Right forelimb (tissue), 1 donor: ENCODE measurements at places on chromosomes 4 and X.

GRCh38 chr4:153922148-153922547 is 133.3 kb upstream of the SFRP2 start:
- DNase-seq: no peak

- no peak for DNase-seq
These were observed 1583.1 kb upstream of the PCDH10 start for GRCh38 chr4:131566026-131566425.

- DNase-seq: no peak
These were observed 13.8 kb upstream of the PGM2 start for GRCh38 chr4:37812713-37813112.

DNA sequence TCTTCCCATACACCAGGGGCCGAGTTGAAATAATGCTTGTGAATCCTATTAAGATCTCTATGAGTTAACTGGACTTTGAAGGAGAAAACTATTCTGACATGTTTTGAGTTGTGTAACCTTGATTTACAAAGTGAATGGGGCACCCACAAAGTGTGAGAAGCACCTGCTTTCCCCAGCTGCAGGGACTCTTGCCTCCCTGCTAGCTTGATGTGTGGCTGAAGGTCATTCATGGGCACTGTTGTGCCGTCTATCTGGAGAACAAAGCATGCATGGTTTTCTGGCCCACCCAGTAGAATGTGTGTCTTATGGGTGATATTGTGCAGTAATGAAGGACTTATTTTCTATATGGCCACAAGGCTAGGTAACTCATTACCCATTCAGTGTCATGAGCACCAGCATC is 53.1 kb downstream of the TSPAN7 start:
- no peak for DNase-seq

DNA sequence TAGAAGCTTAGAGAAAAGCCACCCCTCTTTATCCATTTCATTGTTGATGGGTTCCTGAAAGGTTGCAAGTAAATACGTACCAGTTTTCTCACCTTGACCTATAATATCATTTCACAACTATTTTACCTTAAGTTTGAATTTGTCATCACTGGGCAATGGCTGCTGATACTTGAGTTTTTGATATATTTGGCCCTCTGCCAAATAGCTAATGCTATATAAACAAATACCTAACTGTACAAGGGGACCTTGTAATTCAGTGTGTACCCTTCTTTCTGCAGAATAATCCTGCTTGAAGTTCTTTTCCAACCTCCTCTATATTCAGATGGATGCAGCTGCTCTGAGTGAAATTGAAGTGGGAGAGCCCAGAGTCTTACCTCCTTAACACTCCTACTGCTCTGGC is 19.0 kb upstream of the GLUD2 start:
- DNase-seq: no peak

- no peak for DNase-seq
These were observed 192.2 kb downstream of the KCTD8 start for GRCh38 chr4:44256414-44256813.

- DNase-seq: no peak
These were observed 220.2 kb upstream of the UGT8 start for GRCh38 chr4:114378305-114378903.

GRCh38 chr4:110977554-110977953 is 354.7 kb upstream of the PITX2 start:
- DNase-seq: no peak

DNA sequence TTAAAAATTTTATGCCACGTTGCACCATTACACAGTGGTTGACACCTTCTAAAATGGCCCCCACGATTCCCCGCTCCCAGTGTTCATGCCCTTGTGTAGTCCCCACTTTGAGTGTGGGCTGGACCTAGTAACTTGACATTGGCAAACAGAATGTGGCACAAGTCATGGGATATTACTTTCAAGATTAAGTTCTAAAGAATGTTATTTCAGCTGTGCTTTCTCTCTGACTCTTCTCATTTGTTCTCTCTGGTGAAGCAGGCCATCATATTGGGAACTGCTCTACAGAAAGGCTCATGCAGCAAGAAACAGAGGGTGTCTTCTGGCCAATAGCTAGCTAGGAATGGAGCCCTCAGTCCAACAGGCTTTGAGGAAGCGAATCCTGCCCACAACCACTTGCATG is 67.1 kb downstream of the ATXN3L start:
- DNase-seq: no peak

- no peak for DNase-seq
These were observed 75.7 kb downstream of the HAUS3 start for GRCh38 chr4:2166253-2166652.

- no peak for DNase-seq
These were observed 30.5 kb downstream of the NELFA start for GRCh38 chr4:1978226-1978625.

DNA sequence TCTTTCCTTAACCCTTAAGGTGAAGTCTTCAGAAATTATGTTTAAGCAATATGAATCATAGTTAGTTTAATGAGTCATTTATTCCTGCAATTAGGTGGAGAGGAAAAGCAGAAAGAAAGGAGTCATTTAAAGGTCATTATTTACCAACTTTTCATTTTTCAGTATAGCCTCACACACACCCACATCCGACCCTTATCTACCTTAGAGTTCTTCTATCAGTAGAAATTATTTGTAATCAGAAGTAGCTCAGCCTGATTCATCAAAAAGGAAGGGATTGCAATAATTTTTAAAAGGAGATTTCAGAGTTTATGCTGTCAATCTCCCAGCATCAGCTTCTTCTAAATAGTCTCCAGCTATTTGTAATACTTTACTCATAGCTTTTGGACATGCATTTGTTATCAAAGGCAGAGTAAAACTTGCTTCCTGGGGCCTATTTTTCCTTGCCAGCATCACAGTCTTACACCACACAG is 5.9 kb downstream of the ANXA10 start:
- no peak for DNase-seq

- DNase-seq: no peak
These were observed 133.2 kb downstream of the ENOX2 start for GRCh38 chrX:130769835-130770234.

DNA sequence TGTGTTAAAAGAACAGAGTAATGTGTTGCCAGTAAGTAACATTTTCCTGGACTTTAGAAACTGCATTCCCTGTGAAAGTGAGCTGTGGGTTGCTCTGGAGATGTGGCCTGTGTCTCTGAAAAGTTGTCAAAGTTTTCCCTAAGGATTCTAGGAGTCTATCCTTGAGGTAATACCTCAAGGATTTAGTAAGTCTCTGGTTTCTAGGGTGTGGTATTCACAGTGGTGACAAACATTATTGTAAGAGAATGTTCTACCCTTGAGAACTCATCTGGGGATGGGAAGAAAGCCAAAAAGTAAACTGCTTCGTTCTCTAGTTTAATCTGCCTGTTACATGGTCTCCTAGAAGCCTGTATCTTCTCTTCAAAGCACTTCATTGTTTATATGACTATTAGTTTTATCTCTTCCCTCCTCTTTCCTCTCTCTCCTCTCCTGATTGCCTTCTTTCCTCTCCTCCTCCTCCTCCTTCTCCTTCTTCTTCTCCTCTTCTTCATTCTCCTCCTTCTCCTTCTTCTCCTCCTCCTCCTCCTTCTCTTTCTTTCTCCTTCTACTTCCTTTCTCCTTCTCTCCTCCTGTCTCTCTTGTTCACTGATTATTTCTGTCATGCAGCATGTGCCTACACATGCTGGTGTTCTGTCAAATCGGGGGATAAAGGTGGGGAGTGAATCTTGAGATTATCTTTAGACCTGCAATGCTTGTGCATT is 321.3 kb downstream of the PTTG2 start:
- no peak for DNase-seq

GRCh38 chrX:155886409-155886808 is 5.3 kb downstream of the VAMP7 start:
- DNase-seq: no peak

GRCh38 chr4:85127653-85128052 is 161.2 kb upstream of the WDFY3 start:
- DNase-seq: no peak

GRCh38 chrX:103535206-103535605 is 15.9 kb upstream of the RAB40A start:
- no peak for DNase-seq

- no peak for DNase-seq
These were observed 223.4 kb downstream of the FAM47B start for GRCh38 chrX:35166023-35166422.

GRCh38 chr4:66849596-66849995 is 695.7 kb downstream of the CENPC start:
- no peak for DNase-seq

- no peak for DNase-seq
These were observed 7.0 kb upstream of the DSPP start for GRCh38 chr4:87601361-87601760.

DNA sequence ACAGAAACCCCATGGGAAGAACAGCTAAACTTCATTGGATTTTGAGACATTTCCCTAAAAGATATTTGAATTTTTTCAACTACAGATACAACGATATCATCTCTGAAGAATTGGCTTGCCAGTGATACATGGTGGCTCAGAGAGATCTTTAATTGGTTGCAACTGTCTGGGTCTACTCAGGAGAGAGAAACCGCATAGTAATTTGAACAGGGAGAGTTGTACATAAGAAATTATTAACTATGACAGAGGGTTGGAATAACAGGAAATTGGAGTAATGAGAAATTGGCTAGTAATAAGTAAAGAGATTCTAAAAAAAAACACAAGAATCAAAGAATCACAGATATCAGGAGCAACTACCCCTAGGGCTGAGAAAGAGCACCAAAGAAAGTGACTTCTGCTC is 118.4 kb downstream of the KLHL13 start:
- DNase-seq: no peak

DNA sequence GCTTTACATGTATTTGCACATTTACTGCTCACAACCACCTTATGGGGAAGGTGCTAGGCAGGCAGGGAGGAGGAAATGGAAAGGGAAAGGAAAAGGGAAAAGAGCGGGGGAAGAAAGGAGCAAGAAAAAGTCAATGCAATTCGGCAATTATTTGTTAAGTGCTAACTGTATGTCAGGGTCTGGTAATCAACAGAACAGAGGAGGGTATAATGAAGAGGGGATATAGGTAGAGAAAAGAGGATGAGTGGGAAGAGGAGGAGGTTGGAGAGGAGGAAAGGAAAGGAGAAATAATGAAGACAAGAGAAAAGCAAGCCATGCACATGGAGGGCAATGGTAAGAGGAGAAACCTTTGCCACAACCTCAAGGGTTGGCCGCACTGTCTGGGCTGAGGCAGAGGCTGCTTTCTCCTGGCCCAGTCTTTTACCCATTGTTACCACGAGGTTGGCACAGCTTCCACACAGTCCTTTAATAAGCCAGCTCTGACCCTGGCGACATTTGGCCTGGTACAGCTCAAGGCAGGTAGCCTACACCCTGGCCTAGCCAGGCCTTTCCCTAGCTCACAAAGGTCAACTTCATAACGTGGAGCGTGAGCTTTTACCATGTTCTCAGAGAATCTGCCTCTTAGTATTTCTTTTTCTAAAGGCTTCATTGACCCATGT is 836 bp downstream of the BTK start:
- no peak for DNase-seq

DNA sequence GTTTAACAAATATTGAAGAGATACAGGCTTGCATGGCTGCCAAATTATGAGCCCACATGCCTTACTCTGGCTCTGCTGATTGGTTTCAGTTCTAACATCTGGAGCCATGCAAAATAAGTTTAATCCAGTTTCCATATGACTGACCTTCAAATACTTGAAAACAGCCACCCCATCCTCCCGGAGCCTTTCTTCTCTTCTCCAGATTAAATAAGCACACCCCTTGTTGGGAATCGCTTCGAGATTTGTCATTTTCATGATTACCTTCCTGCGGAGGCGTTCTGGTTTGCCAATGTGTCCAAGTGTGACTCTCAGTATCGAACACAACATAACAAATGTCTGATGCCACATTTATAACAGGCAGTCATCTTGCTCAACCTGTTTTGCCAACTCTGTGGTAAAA is 101.6 kb upstream of the JADE1 start:
- no peak for DNase-seq

DNA sequence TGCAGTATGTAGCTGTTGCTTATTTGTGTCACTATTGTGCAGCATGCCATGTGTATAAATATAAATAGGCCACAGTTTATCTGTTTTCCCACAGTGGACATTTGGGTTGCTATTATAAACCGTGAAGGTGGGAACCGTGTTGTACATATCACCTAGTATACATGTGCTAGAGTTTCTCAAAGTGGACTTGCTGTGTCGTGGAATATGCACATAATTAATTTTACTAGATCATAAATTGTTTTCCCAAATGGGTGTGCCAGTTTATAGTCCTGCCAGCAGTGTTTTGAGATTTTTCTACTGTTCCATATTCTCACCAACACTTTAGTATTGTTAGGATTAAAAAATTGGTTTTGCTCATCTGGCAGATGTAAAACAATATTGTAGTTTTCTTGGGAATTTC is 38.5 kb downstream of the PRIMPOL start:
- no peak for DNase-seq

- DNase-seq: no peak
These were observed 150.6 kb downstream of the RASL11B start for GRCh38 chr4:53012738-53013137.

- DNase-seq: no peak
These were observed 126.8 kb downstream of the PAPSS1 start for GRCh38 chr4:107593230-107593629.

GRCh38 chr4:177803151-177803550 is 360.9 kb upstream of the AGA start:
- DNase-seq: no peak

DNA sequence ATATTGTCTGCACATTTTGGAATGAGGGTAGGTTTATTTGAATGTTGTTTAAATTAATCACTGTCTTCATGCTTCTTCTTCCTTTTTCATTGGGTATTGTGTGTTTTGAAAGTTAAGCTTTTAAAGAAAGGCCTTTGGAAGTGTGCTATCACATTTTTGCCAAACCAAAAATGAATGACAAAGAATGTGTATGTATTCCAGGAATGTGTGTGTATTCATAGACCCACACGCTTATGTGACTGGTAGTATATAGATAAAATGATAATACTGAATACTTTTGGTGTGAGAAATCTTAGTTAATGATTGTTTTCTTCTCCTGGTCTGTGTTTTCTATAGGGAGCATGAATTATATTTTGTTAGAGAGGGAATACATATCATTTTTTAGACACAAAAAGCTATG is 404.4 kb downstream of the TLL1 start:
- no peak for DNase-seq

DNA sequence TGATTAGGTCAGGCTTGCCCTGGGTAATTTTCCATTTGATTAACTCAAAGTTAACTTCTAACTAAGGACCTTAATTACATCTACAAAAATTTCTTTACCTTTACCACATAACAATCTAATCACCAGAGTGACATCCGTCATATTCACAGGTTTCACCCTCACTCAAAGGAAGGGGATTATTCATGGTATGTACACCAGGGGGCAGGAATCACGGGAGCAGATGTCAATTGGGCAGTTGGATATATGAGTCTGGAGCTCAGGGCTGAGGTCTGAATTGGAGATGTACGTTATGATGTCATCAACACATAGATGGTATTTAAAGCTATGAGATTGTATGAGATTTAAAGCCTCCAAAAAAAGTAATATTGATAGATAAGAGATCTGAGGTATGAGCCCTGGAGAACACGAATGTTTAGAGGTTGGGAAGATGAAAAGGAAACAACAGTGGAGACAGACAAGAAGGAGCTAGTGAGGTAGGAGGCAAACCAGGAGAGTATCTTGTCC is 52.9 kb downstream of the PGRMC1 start:
- DNase-seq: no peak

GRCh38 chrX:111779582-111779981 is 96.4 kb upstream of the TRPC5OS start:
- no peak for DNase-seq

GRCh38 chr4:142703694-142704309 is 142.3 kb downstream of the INPP4B start:
- no peak for DNase-seq
